Caudate nucleus (tissue), 63 donors: ENCODE measurements at places on chromosomes 6 and 20.
A peak's percentile ranks its signal among the peaks of the same experiment; 100 is the strongest.

- no peak for DNase-seq
Observed at GRCh38 chr6:53461696-53462095, 83.2 kb downstream of the GCLC start.

DNA sequence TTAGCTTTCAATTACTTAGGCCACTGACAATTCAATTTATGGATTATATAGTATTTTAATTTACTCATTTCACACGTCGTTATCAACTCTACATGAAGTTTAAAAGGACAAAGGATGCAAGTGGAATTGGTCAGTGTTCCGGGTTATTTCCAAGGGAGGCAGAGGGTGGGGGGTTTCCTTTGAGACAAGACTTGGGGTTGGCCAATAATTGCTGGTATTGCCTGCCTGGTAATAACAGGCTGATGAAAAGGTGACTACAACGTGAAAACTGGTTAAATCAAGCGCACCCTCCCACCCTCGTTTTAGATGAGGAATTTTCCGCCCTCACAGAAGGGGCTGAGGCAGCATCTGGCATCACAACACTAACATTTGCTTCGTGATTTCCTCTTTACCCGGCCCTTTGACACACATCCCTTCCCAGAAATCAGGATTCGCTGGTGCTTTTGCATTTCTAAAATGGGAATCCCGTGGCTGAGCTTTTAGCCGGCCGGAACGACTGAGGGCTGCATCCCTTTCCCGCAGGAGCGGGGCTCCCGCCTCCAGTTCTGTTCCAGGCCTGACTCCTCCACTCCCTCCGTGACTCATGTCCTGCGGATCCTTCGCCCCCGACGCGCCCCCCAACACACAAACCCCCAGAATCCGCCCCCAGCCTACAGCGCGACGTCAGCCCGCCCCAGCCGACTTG lies 999 bp upstream of the PIM1 start:
- peak; percentile 64 for DNase-seq

DNA sequence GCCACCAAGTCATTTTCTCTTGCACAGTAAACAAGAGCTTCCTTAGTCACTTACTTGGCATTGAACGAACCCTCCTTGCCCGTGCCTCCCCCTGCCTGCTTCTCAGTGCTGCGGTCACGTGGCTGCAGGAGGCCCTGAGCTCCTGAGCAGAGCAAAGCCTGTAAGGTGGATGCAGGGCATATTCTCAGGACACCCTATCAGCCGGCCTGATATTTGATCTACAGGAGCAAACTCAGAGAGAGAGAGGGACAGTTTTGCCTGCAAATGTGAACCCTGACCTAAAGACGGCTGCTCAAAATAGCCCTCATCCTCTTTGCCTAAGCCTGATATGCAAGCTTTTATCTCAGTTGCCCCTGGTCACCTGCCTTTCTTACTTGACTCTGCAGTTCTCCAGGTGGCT lies 93.0 kb upstream of the POPDC3 start:
- no peak for DNase-seq

DNA sequence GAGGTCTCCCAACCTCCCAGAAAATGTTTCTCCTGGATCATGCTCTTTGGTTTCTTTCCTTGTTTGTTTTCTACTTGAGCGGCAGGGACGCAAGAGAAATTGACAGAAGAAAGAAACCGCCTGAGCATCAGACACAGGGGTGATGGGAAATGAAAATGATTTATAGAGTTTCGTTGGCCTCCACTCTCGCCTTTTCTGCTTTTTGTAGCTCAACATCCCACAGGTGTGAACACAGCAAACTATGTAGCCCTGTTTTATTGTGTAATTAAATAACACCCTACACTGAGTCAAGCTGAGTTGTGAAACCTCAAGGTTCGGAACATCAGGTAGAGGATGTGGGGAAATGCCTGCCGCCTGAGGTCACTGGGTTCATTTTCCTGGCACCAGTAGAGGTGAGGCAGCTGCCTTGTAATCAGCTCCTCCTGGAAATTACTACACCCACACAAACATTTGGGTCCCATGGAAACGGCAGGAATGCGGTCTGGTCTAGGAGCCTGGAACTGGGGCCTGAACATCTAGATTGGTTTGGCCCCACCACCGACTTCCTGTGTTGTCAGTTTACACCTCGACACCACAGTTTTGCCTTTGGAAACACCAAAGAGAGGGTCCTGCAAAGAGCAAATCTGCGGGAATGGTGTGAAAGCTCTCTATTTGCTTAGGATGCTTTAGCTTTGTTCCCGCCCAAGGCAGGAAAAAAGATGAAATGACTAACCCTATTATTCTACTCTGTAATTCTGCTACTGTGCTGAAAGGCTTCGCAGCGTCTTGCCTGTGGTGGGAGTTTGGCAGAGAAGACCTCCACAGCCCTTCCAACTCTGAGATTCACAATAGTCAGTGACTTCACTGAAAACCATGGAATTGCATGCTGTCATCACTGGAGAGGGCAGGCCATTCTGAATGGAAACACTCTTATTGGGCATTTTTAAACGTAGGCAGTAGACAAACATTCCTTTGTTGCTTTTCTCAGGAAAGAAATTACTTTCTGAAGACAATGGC lies 53.0 kb downstream of the ADAT2 start:
- no peak for DNase-seq

DNA sequence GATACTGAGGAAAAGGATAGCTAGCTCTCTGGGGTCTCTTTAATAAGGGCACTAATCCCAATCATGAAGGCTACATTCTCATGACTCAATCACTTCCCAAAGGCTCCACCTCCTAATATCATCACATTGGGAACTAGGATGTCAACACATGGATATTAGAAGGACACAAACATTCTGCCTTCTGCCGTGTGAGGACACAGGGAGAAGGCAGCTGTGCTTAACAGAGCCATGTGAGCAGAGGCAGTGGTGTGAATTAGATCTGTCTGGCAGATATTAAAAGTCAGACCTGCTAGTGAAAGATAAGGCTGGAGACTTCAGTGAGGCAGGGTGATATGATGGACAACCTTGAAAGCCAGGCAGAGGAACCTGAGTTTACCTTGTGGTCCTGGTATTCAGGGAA lies 341.9 kb downstream of the ARHGAP18 start:
- no peak for DNase-seq

- DNase-seq = no peak
Observed at GRCh38 chr20:5150226-5151076, 23.6 kb downstream of the CDS2 start.

- DNase-seq = no peak
Observed at GRCh38 chr20:23063168-23063567, 13.7 kb upstream of the THBD start.

GRCh38 chr20:19313342-19314069 lies 101.1 kb downstream of the SLC24A3 start:
- DNase-seq = no peak

DNA sequence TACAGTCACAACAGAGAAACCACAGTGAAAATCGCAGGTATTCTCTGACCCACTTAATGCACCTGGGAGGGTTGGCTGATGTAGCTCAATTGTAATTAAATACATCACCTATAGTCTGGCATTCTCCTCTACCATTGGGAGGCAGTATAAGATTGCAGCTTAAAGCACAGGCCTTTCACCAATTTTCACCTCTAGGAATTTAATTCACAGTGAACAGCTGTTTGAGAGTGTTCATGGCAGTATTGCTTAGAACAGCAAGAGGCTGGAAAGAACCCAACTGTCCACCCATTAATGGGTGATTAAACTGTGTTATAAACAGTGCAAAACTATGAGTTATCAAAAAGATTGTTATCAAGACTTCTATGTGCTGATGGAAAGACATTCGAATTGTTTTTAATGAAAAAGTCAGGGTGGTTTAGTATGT lies 2.0 kb downstream of the EDEM2 start:
- DNase-seq = no peak

- no peak for DNase-seq
Observed at GRCh38 chr6:148972481-148972880, 225.7 kb downstream of the UST start.

- no peak for DNase-seq
Observed at GRCh38 chr6:54102238-54102637, 9.0 kb upstream of the MLIP start.

- DNase-seq = no peak
Observed at GRCh38 chr6:38588631-38589366, 50.9 kb downstream of the BTBD9 start.

DNA sequence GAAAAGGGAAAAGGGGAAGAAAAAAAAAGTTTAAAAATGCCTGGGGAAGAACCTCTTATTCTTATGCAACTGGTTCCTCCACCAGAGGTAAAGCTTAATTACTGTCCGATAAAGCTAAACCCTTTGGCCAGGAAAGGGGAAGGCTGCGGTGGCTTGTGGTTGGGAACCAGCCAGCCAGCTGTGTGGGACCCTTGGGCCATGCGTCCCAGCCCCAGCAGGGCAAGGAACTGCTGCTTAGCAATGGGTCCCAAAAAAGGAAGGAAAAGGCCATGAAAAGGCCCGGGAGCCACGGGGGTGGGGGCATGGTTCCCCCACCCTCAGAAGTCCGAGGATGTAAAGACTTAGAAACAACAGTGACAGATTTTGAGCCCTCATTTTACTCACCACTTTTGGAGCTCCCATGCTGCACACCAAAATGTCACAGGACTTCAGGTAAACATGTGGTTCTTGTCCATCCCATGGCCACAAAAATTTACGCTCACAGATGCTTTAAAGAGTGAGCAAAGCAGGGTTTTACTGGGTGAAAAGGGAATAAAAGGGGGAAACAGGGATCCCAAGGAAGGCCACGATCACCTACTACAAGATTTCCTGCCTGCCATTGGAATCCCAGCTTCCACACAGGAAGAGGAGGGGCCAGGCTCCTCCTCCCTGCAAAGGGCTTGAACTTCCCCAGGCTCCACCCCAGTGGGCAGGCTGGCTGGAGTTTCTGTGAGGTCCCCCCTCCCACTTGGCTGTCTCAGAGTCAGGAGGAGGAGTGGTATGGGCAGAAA lies 1234.7 kb upstream of the GJE1 start:
- DNase-seq = no peak

- DNase-seq = no peak
Observed at GRCh38 chr6:107495196-107495643, 5.3 kb downstream of the SOBP start.

DNA sequence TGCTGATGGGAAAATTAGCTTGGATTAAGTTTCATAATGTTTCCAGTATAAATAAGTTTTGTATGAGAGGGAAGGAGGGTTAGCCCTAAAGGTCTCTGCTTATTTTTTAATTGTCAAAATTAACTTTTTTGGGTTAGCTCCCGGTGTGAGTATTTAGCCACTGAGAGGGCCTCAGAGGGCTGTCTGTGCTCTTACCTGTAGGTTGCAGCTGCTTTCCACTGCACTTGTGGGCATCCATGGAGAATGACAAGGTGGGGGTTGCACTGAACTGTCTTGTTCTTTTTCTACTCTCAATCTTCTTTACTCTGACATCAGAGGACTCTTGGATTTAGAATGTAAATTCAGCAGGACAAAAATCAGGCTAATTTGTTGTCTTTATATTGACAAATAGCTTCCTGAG lies 81.4 kb downstream of the CD164 start:
- DNase-seq = no peak

DNA sequence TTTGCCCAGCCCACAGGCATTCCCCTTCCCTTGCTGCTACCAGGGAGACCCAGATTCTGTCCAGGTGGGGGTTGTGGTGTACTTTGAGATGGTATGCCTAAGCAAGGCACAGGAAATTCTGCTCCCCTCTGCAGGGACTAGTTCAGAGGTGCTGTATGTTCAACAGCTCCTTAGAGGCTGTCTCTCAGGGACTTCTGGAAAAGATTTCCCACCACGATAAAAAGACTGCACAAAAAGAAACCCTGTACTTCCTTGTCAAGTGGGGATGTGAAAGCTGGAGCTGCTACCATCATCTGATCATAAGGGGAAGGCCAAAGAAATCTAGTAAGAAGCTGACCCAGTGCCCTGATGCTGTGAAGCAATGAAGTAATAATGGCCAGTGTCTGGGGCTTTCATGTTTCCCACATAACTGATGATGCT lies 51.5 kb upstream of the SMIM29 start:
- no peak for DNase-seq

DNA sequence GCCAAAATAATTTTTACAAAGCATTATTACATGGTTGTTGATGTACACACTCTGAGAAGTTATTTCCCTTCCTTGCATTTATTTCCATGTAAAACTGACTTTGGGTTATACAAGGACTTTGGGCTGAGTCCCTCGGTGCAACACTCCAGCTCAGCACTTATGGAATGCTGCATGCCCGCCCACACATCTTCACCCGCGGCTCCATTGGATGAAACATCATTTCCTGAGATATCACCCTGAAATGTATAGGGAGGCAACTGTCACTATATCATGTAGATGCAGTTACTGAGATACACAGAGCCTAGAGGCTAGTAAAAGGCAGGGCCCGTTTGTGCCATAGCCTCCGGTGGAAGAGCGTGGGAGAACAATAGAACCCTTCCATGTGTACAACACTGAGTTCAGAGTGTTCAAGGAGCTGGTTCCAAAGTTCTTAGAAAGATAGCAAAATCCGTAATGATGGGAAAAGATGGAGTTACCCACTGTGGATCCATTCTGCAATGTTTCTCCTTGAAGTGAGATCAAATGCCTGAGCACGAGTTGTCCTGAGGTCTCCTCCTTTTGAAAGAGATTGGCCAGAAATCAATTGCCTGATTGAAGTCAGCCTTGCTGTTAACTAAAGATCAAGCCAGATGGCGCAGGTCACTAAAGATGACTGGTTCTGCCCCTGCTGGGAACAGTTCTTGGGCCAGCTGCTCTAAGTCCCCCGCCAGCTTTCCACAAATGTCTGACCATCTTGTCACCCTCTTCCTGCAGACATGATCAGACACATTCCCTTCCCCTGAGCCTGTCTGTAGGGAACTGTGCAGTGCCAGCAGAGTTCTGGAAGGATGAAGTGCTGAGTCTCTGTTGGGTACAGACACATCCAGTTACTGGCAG lies 100.9 kb upstream of the IYD start:
- DNase-seq = no peak

- no peak for DNase-seq
Observed at GRCh38 chr20:16057651-16058050, 515.6 kb downstream of the KIF16B start.

DNA sequence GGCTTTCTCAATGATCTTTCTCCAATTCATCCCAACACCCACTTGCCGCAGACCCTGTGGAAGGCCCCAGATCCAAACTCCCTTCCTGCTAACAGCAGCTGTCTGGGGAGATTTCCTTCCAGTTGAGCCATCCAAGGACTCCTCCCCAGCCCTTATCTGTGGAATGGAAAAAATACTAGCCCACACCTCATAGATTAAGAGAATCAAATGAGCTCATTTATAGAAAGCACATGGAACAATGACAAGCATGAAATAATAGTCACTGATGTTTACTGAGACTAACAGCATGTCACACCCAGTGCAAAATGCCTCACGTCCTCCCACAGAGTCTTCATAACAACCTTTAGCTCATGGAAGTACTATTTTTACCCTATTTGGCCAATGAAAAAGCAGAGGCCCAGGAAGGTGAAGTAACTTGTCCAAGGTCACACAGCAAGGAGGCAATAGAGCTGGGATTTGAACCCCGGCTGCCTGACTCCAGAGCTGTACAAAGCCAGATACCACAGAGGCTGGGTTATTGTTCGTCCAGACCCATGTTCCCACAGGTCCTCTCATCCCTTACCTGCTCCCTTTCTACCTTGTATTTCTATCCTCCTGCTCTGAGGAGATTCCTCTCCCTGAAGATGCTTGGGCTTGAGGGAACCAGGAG lies 23.4 kb upstream of the PTGIS start:
- DNase-seq = no peak

- DNase-seq = no peak
Observed at GRCh38 chr6:42347456-42347855, 104.3 kb downstream of the TRERF1 start.

- no peak for DNase-seq
Observed at GRCh38 chr6:21596949-21597682, 3.6 kb downstream of the SOX4 start.
